ENCODE measurements at places on chromosomes 1 and 21.

- no peak for DNase-seq
These were observed 29.2 kb upstream of the PDE9A start for GRCh38 chr21:42624095-42624790.

- no peak for DNase-seq
These were observed 28.1 kb downstream of the RAB4A start for GRCh38 chr1:229298887-229299503.

DNA sequence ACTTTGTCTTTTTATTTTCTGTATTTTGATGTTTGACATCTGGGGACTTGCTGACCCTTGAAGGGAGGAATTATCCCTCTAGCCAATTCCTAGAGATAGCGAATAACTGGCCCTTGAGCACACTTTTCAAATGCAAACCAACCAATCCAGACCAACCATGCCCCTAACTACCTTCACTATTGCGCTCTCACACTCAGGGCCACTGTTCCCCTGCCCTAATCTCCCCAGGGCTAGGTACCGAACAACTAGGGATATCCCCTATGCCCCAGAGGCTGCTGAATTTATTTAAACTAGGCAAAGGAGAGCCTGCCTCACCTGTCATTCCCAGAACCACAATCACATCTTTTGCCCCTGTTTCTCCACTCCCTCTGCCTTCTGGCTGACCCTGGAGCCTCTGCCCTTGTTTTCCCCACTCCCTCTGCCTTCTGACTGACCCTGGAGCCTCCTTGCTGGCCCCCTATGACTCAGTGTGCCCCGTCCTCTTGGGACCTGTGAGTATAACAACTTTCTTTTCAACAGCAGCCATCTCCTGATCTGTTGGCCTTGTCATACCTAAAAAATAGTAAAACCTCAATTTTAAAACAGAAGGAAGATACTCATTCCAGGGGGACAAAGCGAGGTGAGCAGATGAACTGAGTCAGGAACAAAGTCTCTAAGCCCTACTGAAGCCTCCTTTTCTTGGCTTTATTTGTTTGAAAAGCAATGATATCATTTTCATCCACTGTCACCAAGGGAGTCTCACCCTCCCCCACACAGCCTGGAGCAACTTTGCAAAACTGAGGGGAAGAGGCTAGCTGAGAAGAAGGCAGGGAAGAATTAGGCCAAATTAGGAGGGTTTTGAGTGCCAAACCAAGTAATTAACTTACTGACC, 115.5 kb downstream of the NMNAT2 start:
- DNase-seq = no peak

GRCh38 chr1:89530444-89531089, 5.9 kb downstream of the LRRC8B start:
- no peak for DNase-seq

GRCh38 chr1:2866422-2867086, 65.1 kb upstream of the TTC34 start:
- DNase-seq = no peak

DNA sequence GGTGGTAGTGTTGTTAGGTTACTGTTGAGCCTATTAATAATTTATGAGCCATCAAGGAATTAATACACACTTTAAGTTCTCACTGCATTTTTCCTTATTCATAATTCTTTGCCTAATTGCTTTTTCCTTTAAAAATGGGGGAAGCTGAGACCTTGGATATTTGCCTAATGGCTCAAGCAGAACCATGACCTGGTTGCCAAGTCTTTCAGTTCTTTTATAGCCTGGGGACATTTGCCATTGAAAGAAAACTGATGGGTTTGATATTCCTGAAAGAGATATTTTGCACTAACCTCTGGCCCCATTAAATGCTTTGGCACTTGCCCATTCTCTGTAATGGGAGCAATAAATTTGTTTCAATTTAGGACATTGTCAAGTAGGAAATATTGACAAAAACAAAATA, 18.5 kb upstream of the LRRC53 start:
- DNase-seq = no peak

DNA sequence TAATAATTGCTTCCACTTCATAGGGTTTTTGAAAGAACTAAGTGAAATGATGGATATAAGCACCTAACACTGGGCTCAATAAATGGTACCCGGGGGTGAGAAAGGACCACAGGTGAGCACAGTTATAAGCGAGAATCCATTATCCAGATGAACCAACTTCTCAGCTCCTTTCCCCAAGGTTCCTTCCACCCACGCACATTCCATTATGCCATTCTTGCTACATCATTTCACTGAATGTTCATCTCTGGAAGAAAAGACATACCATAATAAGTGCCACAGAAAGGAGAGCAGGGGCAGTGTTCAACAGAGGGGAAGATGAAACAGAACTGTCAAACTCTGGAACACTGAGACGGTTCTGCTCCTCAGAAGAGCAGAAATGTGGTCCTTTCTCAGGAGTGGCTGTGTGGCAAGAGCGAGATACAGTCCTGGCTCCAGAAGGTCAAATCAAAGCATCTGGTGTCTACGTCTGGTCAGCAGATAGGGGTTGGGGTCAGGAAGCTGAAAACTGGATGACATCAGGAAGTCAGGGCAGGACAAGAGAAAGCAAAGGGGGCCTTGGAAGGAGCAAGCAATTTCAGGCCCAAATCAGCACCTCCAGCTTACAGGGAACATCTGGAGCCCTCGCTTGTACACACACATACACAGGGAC, 255.4 kb upstream of the TMEM51 start:
- DNase-seq = no peak

DNA sequence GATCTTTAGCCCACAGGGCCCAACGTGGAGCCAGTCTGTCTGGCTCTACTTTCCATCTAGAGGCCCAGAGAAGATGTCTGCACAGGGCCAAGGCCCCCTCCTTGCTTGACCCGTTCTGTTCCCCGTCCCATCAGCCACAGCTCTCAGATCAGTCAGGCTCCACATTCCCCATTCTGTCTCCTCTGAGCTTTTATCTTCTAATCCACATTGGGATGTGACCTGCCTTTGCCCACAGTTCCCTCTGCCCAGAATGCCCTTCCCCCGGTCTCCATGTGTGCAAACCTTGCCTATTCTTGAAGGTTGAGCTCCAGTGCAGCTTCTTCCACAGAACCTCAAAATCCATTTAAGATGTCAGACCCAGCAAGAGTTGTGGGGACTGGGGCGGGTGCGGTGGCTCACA, 53.3 kb upstream of the WASF2 start:
- no peak for DNase-seq

GRCh38 chr1:110872366-110872744, 593 bp upstream of the CD53 start:
- DNase-seq = no peak

DNA sequence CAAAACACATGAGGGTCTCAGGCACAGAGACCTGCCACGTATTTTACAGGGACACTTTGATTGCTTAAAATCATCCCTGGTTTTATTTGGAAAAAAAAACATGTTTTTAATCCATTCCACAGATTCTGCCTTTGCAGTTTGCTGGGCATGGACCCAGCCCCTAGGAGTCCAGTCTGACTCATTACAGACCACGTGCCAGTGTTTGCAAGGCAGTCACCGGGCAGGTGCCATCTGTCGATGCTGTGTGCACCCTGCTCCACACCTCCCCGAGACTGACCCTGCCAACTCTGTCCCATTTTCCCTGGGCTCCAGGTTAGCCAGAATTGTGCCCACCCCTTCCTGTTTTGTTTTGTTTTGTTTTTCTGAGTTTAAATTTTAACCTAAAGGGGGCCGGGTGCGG, 148.4 kb upstream of the TMEM51 start:
- DNase-seq = no peak

- DNase-seq = no peak
These were observed 32.9 kb downstream of the CD58 start for GRCh38 chr1:116537898-116538297.

GRCh38 chr1:7224081-7224534, 438.9 kb downstream of the CAMTA1 start:
- no peak for DNase-seq

- peak; percentile 17 for DNase-seq
These were observed 112.3 kb downstream of the TSEN15 start for GRCh38 chr1:184163674-184164465.

GRCh38 chr1:11725616-11726015, 10.3 kb upstream of the AGTRAP start:
- DNase-seq = no peak

DNA sequence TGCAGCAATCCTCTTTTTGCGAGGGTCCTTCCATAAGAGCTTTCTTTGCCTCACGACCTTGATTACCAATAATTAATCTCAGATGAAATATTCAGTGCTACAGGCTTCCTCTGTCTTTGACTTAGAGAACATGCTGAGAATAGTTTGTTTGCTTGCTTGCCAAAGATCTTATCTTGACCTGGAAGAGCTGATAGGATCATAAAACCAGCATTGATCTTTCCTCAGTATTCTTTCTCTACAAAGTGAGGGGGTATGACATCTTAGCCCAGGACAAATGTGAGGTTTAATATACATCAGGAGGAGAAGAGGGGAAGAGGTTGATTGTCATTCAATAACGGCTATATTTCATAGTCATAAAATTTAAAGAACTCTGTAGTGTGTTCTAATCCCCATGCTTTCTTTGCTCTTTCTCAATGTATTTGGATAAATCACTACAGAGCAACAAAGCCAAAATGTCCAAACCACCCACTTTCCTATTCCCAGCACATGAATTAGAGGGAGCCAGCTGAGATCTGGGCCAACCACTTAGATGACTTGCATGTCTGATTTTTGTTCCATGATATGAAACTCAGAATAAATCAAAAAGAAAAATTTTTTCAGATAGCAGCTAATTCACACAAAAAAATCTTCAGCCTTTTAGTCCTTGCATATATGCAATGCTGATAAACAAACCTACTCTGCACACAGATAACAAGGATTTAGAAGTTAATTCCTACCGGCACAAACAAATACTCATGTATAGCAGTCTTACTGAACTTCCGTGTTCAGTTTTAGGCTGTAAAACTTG, 50.5 kb upstream of the IPO9 start:
- no peak for DNase-seq

DNA sequence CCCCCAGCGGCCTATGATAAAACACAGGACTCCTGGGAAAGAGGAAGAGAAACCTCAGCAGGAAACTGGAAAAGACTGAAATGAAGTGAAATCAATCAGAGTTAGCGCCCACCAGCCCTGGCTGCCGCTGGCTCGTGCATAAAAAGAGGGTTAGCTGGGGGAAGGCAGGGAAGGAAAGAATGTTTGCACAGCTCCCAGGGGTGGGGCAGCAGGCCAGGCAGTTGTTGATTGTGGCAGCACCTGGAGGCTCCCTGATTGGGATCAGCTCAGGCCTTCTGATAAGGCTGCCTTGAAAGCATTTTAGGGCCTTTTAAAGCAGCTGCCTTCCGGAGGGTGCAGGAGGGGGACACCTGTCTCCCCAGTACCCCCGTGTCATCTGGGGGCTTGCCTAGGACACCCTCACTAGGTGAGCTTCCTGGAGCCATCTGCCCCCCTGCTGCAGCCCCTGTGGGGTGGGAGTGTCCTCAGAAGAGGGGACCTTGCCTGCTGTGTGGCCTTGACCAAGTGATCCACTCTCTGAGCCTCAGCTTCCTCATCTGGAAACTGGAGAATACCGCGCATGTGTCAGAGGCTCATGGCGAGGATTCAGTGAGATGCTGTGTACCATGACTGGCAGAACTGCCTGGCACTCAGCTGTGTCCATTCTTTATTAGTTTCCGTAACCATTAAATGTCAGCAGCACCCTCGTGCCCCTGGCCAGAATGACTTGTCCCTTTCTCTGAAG, 6.6 kb downstream of the EPHB2 start:
- DNase-seq = no peak

GRCh38 chr1:240768979-240769378, 157.0 kb upstream of the GREM2 start:
- no peak for DNase-seq

DNA sequence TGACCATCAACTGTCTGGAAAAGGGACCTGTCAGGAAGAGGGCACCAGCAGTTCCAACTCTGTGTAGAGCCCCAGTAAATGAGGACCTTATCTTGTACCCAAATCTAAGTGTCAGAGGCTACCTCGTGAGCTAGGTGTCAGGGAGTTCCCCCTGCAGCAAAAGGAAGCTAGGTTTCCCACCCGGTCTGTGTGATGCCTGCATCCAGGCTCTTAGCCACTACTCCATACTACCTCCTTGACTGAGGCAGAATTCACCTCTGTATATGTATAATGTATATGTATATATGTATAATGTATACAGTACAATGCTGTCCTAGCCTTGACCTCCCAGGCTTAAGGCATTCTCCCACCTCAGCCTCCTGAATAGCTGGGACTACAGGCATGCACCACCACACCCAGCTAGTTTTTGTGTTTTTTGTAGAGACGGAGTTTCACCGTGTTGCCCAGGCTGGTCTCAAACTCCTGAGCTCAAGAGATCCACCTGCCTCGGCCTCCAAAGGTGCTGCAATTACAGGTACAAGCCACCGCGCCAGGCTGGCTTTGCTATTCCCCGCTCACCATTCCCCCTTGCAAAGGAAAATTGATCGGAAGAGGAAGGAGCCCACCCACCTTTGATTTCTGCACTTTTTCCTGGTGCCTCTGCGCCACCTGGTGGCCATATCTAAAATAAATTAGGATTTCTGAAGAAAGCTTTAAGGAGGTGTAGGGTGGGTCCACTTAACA, 15.7 kb upstream of the LUZP1 start:
- peak; percentile 35 for DNase-seq

DNA sequence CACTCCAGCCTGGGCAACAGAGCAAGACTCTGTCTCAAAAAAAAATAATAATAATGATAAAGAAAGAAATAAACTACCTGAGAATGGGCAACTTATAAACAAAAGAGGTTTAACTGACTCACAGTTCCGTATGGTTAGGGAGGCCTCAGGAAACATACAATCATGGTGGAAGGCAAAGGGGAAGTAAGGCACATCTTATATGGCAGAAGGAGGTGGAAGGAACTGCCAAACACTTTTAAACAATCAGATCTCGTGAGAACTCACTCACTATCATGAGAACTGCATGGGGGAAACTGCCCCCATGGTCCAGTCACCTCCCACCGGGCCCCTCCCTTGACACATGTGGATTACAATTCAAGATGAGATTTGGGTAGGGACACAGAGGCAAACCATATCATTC, 6.3 kb upstream of the EGLN1 start:
- DNase-seq = no peak

- no peak for DNase-seq
These were observed 529.8 kb upstream of the PRMT6 start for GRCh38 chr1:106526650-106527049.

GRCh38 chr1:35717911-35718476, 690 bp downstream of the C1orf216 start:
- peak; percentile 37 for DNase-seq

GRCh38 chr1:40665335-40666171, at the start of gene RIMS3:
TSS of gene RIMS3 (minus strand) at chr1:40665682. CDS start at chr1:40641925, 23,757 bp downstream.
- peak; percentile 85 for DNase-seq

Measured in stimulated activated CD4-positive, alpha-beta T cell treated with anti-CD3 and anti-CD28 coated beads, Interleukin-15, amount 100 ng/mL, for 24 hours (primary cell).